ENCODE measurements at places on chromosomes 6 and 20.

DNA sequence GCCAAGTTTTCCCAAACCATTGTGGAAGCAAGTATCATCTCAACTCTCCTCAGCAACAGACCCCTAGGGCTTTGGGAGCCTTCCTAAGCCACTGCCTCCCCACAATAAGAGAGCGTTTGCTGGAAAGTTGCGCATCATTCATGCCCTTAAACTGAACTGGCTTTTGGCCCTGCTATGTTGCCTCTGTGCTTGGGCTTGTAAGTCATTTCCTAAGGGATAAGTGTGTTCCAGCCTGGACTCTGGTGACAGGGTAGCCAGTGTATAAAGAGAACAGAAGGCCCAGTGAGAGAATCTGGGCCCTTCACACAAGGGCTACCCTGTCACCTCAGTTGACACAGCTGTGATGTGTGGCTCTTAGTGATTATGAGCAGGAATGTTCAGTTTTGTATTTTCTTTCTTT is 77.8 kb downstream of the COL9A1 start:
- no peak for DNase-seq

- no peak for DNase-seq
Observed at GRCh38 chr6:87070741-87071140, 24.2 kb downstream of the CGA start.

DNA sequence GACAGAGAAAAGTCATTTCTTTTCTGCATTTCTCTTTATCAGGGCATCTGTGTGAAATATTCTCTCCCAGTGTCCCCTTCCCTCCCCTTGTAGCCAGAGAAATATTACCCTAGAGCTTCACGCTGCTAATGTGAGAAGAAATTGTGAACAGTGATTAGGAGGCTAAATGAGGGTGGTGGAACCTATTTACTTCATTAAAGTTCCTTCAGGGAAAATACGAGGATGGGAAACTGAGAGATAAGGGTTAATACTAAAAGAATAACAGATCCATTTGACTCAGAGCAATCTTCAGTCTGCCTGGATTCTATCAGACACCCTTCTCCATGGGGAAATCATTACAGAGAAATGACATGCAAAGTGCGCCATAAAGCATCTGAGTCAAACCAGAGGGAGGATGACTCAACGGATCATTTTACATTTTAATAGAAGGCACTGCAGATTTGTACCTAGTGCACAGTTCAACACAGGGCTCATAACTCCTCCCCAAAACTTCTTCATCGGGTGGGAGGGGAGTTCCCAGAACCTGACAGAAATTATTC is 131.3 kb downstream of the GJA10 start:
- DNase-seq, result peak; percentile 52

GRCh38 chr6:51318674-51319073 is 500.0 kb downstream of the TFAP2B start:
- no peak for DNase-seq

GRCh38 chr6:141829566-141830360 is 303.0 kb upstream of the GJE1 start:
- DNase-seq, result no peak

DNA sequence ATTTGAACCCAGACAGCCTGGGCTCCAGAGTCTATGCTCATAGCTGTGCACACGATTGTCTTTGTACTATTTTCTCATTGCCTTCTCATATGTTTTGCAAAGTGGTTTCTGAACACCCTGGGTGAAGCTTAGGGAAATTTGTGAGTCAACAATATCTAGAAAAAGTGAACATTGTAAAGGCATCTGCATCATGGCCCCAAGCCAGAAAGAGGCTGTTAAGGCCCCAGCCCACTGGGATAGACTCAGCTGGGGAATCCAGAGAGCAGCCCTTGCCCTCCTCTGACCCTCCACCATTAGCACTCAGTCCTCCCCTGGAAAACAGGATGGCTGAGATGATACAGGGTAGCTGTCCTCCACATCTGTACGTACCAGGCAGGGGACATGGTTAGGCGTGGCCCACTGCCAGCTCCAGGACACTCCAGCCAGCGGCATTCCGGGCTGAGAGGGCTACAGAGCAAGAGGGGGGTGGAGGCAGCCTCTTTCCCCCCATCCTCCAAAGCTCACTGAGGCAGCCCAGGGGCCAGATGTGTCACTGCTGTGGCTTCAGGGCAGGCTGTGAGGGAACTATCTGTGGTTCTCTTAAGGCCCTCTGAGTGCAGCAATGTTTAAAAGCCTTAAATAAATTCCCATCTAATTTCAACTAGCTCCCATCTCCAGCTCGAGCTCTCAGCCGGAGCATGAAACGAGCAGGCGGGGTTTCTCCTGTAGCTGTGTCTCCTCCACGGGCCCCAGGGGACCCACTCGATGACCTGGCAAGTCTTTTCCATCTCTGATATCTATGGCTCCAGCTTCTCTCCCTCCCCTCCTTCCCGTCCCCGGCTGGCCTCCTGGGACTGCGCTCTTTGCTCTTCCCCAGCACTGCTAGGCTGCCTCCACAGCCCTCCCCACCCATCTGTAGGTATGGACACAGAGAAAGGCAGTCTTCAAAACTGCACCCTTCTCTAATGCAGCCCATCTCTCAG is 209.4 kb upstream of the LRFN2 start:
- DNase-seq, result no peak

DNA sequence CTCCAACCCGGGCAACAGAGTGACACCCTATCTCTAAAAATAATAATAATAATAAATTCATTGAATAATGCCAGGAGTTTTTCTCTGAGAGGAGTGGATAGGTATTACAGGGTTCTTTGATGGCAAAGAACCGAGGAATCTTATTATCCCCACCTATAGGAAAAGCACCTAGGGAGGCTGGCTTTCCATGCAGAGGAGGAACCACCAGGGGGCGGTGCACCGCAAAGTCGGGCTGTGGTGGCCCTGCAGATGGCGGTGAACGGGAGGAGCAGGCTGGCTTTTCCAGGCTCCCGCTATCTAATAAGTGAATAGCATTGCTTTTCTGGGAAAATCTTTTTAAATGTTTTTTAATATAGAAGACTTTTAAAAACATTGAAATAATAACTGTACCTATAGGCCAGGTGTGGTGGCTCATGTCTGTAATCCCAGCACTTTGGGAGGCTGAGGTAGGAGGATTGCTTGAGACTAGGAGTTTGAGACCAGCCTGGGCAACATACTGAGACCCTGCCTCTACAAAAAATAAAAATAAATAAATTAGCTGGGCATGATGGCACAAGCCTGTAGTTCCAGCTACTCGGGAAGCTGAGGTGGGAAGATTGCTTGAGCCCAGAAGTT is 864.2 kb downstream of the KIF16B start:
- peak; percentile 72 for DNase-seq

- DNase-seq, result peak; percentile 41
Observed at GRCh38 chr6:128932061-128932460, 49.1 kb downstream of the LAMA2 start.

GRCh38 chr20:63794614-63795013 is 36.5 kb downstream of the ZBTB46 start:
- no peak for DNase-seq

DNA sequence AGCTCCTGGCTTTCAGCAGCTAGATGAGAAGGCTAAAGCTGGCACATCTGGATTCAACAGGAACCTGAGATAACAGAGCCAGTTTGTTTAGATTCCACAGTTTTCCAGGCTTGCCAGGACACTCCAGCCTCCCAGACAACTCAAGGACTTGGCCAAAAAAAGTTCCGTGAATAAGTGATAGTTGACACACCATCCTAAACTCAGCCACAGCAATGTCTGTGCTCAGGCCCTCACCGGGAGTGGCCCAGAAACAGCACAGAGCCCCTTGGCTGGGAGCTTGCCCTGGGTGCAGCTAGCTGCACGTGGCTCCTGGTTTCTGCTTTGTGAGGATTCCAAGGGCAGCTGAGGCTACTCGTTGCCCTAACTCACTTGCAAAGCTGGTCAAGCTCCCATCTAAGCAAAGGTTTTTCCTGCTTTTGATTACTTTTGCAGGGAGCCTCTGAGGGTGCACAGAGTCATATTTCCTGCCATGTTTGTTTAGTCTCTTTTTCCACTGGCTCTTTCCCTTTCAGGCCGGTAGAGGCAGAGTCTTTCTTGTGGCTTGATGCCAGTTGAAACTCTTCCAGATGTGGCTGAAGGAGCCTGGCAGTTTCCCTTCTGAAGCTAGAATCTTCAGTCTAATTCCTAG is 118.3 kb upstream of the ECI2 start:
- DNase-seq, result peak; percentile 40

DNA sequence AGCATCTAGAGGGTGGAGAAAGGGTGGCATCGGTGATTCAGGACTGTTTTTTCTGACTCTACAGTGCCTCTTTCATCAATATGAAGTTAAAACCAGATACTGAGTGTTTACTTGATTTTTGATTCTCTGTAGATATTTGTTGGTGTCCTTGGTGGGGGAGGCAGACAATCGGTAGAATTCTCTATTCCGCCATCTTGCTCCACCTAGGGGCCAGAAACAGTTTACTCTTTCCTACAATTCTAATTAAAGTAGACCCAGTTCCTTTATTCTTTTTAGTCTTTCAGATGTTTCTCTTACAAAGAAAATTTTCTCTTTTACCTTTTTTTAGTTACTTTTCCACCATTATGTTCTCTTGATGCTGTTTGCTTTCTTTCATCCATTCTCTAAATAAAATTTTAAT is 162.1 kb upstream of the RAB32 start:
- no peak for DNase-seq

DNA sequence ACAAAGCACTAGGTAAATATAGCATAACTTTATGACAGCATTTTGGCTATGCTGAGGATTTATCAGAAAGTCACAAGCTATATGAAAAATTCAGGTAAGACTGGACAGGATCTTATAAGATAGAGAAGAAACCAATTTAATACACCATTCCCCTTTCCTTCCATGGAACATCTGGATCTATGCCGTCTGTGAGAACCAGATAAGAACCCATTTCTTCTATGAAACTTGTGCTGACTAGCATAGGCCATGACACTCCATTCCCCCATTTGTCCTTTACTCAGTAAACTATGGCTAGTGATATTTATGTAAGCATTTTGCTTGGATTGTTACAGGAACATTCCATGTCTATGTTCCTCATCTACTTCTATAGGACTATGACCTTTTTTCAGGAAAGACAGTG is 437.7 kb downstream of the ADGRB3 start:
- DNase-seq, result no peak

- DNase-seq, result no peak
Observed at GRCh38 chr6:96520171-96521115, 1.2 kb upstream of the UFL1 start.

- DNase-seq, result no peak
Observed at GRCh38 chr6:93266116-93266817, 153.1 kb downstream of the EPHA7 start.

GRCh38 chr6:40387127-40387870 is 199.9 kb downstream of the LRFN2 start:
- DNase-seq, result no peak

DNA sequence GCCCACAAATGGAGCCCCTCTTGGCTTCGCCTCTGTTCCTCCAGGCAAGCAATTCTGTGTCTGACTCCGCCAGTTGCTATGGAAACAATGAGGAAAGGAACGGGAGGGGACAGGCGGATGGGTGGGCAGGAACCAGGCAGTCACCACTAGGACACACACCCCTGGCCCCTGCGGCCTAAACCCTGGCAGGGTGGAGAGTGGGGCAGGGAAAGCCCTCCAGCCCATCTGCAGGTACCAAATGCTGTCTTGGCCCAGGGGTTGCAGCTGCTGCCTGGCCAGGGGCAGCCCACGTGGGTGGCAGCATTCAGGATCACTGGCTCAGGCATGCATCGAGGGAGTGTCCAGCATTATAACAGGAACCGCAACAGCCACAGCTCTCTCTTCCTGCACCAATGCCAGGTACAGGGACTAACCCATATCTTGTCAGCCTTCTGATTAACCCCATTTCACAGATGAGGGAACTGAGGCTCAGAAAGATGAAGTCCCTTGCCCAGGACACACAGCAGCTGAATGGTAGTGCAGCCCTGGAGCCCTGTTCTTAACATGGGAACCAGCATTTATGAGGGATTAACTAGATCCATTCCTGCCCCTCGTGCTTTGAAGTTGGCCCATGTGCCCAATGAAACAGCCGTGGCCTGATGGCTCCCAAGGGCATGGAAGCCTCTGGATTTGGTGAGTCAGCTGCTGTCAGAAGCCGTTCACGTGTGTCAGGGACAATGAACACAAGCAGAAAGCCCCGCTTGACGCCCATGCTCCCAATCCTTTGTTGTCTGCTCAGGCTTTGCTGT is 66.3 kb downstream of the NOL4L start:
- no peak for DNase-seq

GRCh38 chr6:72683797-72684196 is 61.9 kb downstream of the KCNQ5 start:
- DNase-seq, result no peak
